ENCODE measurements at places on chromosomes 11 and 22. TPM values are rescaled to one million over a fixed set of nuclear protein-coding genes. Genes with fewer than 3 reads are reported as not detected.

- DNase-seq = no peak
Observed at GRCh38 chr22:24134090-24134846, 47.0 kb upstream of the SUSD2 start.

- DNase-seq = no peak
Observed at GRCh38 chr11:65625628-65626342, 10.2 kb downstream of the PCNX3 start.

- DNase-seq = peak; percentile 55
Observed at GRCh38 chr11:70948855-70949531, 303.4 kb downstream of the SHANK2 start.

DNA sequence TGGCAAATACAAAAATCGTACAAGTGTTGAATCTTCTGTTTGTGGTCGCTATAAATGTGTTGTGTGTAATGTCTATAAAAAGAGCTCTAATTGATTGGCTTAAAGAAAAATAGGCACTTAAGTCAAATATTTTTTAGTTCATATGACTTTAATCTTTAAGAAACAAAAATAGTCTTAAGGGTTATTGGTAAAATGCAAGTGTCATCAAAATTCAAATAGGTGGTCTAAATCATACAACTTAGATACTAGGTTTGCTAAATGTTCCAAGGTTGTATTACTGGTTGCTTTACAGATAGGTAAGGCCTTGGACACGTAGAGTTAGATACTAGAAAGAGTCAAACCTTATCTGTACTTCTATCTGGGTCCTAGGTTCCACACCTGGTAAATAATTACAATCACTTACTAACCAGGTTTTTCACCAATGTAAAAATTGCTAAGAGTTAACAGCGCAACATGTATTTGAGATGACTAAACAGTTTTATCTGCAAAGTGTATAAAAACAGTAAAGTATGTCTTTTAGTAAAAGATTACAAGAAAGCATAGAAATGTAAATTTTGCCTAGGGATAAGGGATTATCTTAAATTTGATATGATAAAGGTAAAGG lies 91.1 kb upstream of the GNAZ start:
- no peak for DNase-seq

The SLC22A25 gene
- not detected for total RNA-seq

The PHRF1 gene
- 40.2 TPM for total RNA-seq

DNA sequence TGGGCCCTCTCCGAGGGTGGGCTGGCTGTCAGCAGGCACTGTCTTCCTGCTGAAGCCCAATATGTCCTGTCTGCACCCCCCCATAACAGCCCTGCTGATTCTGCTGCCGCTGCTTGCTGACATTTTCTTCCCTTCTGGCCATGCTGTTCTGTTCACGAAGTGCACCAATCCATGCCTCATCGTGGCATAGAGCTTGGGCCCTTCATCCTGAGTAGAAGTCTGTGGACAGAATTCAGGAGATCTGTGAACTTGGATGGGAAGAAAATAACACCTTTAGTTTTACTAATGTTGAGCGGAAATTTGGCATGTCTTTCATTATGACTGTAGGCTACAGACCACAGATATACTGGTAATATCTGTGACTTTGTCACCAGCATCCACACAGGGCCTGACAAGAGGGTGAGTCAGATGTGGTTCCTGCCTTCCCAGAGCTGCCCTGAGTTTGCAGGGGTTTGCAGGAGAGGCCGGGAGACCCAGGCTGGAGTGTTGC lies 14.1 kb upstream of the KIAA0930 start:
- DNase-seq = no peak

The FREY1 gene
- 3.8 TPM for total RNA-seq

DNA sequence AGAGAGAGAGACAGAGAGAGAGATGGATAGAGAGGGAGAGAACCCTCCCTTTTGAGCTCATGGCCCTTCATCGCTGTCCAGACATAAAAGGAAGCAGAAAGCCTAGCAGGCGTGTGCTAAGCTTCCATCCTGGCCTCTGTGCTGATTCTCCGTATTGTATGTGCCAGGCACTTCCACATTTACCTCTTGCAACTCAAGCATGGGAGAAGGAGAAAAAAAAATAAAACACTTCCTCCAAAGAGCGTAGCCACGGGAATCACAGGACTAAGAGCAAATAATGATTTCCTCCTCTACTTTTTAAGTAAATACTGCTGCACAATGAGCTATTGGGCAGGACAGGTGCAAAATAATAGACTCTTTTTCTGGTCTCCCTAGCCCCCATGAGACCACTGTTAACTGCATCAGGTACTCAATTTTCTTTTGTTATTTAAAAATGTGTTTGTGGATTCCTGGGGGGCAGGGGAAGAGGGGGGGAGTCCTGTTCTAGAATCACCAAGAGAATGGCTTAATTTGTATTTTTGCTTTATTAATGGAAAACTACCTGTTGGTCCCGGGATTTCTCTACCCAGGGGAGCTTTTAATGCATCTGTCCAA lies 154.3 kb downstream of the NXPE2 start:
- DNase-seq = no peak

The TLCD5 gene
- 13.4 TPM for total RNA-seq

GRCh38 chr11:44969651-44970252 lies 19.1 kb upstream of the TP53I11 start:
- no peak for DNase-seq

- DNase-seq = no peak
Observed at GRCh38 chr22:23532731-23533130, 47.4 kb downstream of the IGLL1 start.

DNA sequence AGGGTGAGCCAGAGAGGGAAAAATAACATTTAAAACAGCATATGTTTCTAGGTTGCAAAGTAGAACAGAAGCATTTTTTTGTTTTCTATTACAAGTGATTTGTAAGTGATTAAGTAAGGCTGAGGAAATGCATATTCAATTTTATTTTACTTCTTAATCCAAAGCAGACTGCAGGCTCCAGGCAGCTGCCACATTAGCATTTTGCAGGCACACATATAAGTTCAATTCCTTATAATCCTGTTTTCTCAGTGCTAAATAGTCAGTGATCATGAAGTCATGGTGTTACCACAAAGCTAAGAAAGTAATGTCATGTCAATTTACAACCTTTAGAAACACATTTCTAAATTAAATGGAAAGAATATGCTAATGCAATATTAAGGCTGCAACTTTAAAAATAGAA lies 149.8 kb downstream of the CNTN5 start:
- DNase-seq = peak; percentile 67
